ENCODE measurements at places on chromosomes 6 and 20.

DNA sequence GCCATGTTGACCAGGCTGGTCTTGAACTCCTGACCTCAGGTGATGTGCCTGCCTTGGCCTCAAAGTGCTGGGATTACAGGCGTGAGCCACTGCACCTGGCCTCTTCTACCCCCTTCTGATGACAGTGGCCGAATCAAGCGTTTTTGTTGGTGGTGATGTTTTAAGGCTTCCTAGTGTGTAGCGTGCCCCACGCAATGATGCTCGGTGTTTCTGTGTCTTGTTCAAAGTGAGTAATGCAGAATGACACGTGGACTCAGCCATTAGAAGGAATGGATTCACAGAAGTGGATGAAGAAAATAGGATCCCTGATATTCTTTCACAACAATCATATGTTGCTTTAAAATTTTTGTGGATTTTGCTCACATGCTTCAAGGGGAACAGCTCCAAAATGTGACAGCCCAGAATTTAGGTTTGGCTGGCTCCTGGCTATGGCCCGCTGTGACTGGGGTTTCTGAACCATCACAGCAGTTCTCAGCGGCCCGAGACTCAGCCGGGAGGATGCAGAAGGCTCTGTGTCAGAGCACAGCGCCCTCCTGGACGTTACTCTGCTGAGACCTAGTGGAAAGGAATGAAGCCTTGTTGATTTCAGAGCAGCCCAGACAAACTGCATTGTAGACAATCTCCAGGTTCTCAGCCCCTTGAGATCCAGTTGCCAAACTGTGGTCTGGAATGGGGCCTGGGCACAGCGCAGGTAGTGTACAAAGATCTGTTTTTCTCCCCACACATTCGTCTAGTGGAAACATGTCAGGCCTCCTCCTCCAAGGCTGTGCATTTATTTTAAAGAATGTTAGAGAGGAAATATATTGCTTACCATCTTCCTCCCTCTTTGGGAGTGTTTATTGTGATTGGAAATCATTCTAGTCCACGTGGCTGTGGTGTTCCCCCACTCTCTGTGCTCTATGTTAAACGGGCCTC is 57.6 kb upstream of the TIAM2 start:
- no peak overlapping the region for H3K27ac ChIP-seq
- no peaks in the 10 kb centered on the region for H3K36me3 ChIP-seq
- H3K4me3 ChIP-seq, result no peak overlapping the region
- DNase-seq, result no peak
- H3K4me1 ChIP-seq, result no peaks in the 10 kb centered on the region
- no peaks in the 10 kb centered on the region for H3K27me3 ChIP-seq

- DNase-seq, result no peak
- H3K36me3 ChIP-seq, result peaks cover 34% of the 10 kb centered on the region
- no peak overlapping the region for H3K4me3 ChIP-seq
- H3K4me1 ChIP-seq, result peaks cover 6% of the 10 kb centered on the region
These were observed 56.0 kb downstream of the MYH7B start for GRCh38 chr20:35011589-35012226.

DNA sequence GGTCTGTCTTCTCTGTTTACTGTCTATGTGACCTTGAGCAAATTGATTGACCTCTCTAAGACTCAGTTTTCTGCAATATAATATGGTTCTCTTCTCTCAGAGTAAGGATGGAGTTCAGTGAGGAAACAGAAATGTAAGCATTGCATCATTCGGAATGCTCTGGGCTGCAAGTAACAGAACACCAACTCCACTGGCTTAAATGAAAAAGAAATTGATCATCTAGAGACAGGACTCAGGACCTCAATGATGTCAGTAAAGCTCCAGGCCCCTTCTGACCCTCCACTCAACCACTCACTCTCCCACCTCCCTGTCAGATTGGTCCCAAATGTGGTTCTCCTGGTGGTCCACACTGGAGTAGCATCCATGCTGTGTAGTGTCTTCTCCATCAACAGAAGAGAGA is 31.9 kb downstream of the FAM110A start:
- H3K4me3 ChIP-seq, result no peak overlapping the region
- DNase-seq, result no peak
- H3K36me3 ChIP-seq, result no peaks in the 10 kb centered on the region
- H3K27ac ChIP-seq, result no peak overlapping the region

DNA sequence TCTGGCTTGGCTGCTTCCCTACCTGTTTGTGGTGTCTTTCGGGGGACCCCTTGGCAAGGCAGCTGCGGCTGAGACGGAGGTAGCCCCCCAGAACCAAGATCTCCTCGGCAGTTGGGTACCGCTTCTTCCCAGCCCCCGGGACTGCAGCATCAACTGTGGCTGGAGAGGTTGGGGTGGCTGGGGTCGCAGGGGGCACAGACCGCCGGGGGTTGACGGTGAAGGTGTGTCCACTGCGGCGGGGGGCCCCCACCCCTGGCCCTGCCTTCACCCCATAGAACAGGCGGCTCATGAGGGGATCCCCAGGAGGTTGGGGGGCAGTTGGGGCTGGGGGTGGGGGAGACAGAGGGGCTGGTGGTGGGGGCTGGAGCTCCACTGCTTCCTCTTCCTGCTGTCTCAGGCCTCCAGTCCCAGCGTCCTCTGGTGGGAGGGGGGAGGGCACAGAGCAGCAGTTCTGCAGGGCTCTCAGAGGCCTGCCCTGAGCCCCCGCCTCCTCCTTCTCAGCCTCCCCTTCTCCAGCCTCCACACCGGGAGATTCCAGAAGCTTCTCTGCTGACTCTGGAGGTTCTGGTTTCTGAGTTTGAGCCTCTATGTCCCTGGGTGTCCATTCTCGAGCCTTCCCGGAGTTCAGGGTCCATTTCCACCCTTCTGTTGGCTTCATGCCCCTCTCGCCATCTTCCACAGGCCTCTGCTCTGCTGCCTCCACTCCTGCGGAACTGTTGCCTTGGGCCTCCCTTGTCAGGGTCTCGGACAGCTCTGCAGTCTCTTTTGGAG is 1.9 kb downstream of the PPP1R18 start:
- peaks cover 61% of the 10 kb centered on the region for H3K4me1 ChIP-seq
- no peaks in the 10 kb centered on the region for H3K36me3 ChIP-seq
- no peaks in the 10 kb centered on the region for H3K27me3 ChIP-seq
- peak; percentile 74 for DNase-seq

GRCh38 chr6:55882718-55883569 is 7.6 kb upstream of the BMP5 start:
- no peaks in the 10 kb centered on the region for H3K4me1 ChIP-seq
- no peaks in the 10 kb centered on the region for H3K27me3 ChIP-seq
- no peak for DNase-seq
- no peaks in the 10 kb centered on the region for H3K36me3 ChIP-seq
- no peak overlapping the region for H3K4me3 ChIP-seq

DNA sequence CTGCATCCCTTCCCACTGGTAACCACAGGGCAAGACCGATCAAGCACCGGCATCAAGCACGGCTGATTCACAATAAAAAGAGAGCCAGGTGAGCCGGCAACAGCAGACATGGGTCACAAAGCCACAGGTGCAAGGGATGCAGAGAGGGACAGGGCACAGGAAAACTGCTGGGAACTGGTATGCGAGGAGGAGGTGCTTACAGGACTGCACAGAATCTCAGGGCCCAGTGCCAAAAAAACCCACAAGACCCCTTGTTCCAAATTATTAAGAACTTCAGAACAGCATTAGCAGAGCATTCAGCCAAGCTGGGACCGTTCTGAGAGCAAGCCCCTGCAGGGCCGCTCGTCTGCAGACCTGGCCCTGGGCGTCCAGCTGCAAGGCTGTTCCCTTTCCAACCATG is 35.4 kb downstream of the BFSP1 start:
- H3K36me3 ChIP-seq, result no peaks in the 10 kb centered on the region
- H3K4me1 ChIP-seq, result no peaks in the 10 kb centered on the region
- no peaks in the 10 kb centered on the region for H3K27me3 ChIP-seq
- DNase-seq, result peak; percentile 12

GRCh38 chr6:4180652-4181255 is 45.4 kb upstream of the ECI2 start:
- no peaks in the 10 kb centered on the region for H3K36me3 ChIP-seq
- peak; percentile 18 for DNase-seq
- no peak overlapping the region for H3K27ac ChIP-seq
- no peak overlapping the region for H3K4me3 ChIP-seq
- H3K4me1 ChIP-seq, result no peaks in the 10 kb centered on the region

DNA sequence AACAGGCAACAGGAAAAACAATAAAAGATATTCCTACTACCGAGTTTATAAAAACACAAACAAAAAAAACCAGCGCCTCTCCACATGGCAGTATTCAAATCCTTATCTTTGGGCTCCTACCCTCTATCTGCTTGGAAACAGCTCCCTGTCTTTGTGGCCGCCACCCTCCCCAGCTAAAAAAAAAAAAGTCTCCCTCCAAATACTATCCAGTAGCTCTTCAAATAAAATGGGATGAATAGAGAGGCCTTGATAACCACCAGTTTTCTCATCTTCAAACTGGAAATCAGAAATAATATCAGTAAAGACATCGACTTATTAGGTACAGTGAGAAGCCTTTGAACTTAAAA is 96.2 kb downstream of the PSMG4 start:
- no peak overlapping the region for H3K4me3 ChIP-seq
- peak overlapping the region; percentile 89 for H3K27ac ChIP-seq
- peaks cover 53% of the 10 kb centered on the region for H3K4me1 ChIP-seq
- no peak for DNase-seq

DNA sequence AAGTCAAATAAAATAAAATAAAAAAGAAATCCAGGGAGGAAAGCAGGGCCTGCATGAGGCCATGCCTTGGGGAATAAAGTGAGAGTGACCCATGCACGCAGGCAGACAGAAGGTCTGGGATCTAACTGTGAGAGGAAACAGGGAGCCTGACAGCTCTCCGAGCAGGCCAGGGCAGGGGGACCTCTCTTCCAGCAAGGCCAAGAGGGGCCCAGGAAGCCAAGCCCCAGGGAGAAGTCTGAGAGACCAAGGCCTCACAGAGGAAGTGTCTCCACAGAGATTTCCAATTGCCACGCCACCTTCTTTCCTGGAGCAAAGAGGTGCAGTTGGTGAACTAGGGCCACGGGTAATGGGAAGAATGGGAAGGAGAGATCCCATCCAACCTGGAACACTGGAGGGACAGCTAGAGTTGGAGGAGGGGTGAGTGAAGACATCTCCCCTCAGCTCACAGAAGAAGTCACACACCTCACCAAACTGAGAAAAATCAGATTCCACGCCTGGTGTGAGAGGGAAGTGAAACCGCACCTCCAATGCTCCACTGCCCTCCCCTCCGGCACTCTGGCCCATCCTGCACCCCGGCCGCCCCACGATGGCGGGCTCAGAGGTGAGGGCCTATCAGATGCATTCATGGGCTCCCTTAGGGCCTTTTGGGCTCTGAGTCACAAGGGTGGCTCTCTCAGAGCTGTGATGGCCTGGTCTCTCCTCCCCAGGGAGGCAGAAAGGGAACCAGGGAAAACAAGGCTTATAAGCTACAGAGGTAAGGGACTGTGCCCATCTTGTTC is 25.1 kb upstream of the TAF8 start:
- peak overlapping the region; percentile 9 for H3K27ac ChIP-seq
- H3K4me1 ChIP-seq, result peaks cover 47% of the 10 kb centered on the region
- peaks cover 13% of the 10 kb centered on the region for H3K36me3 ChIP-seq
- H3K27me3 ChIP-seq, result no peaks in the 10 kb centered on the region

GRCh38 chr20:32674362-32674789 is 635 bp upstream of the C20orf203 start:
- no peaks in the 10 kb centered on the region for H3K36me3 ChIP-seq
- no peak overlapping the region for H3K4me3 ChIP-seq
- DNase-seq, result no peak
- H3K27ac ChIP-seq, result no peak overlapping the region

- no peaks in the 10 kb centered on the region for H3K4me1 ChIP-seq
- H3K4me3 ChIP-seq, result no peak overlapping the region
- no peaks in the 10 kb centered on the region for H3K36me3 ChIP-seq
These were observed 211.9 kb downstream of the HAO1 start for GRCh38 chr20:7728338-7728737.

GRCh38 chr6:109852713-109853112 is 125.4 kb upstream of the GPR6 start:
- DNase-seq, result no peak
- H3K4me3 ChIP-seq, result no peak overlapping the region
- no peaks in the 10 kb centered on the region for H3K36me3 ChIP-seq
- H3K27ac ChIP-seq, result no peak overlapping the region
- H3K27me3 ChIP-seq, result no peaks in the 10 kb centered on the region
- H3K4me1 ChIP-seq, result no peaks in the 10 kb centered on the region

GRCh38 chr6:20805021-20805420 is 270.8 kb downstream of the CDKAL1 start:
- no peak for DNase-seq
- no peaks in the 10 kb centered on the region for H3K27me3 ChIP-seq
- no peak overlapping the region for H3K27ac ChIP-seq
- no peaks in the 10 kb centered on the region for H3K36me3 ChIP-seq

- H3K27ac ChIP-seq, result no peak overlapping the region
- no peaks in the 10 kb centered on the region for H3K36me3 ChIP-seq
- peaks cover 32% of the 10 kb centered on the region for H3K4me1 ChIP-seq
- H3K27me3 ChIP-seq, result no peaks in the 10 kb centered on the region
- DNase-seq, result peak; percentile 57
These were observed 171.5 kb downstream of the QKI start for GRCh38 chr6:163585932-163586437.

- peaks cover 31% of the 10 kb centered on the region for H3K36me3 ChIP-seq
- no peaks in the 10 kb centered on the region for H3K27me3 ChIP-seq
- no peak for DNase-seq
These were observed 40.0 kb upstream of the GNRH2 start for GRCh38 chr20:3003416-3003815.

DNA sequence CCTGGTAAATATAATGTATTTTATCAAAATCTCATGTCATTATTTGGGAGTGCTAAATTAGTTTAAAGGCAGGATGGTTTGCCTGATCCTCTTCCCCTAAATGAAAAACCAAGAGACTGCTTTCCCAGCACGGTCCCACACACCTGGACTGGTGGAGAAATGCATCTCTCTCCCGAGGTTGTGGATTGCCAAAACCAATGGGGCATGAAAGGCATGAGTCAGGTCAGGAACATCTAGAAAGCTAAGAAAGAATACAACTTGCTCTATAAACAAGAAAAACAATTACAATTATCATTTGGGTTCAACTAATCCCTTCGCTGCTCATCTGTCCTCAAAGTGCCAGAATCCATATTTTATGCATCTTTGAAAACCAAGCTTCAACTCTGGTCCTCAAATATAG is 308.3 kb upstream of the IRAK1BP1 start:
- no peaks in the 10 kb centered on the region for H3K36me3 ChIP-seq
- H3K4me3 ChIP-seq, result no peak overlapping the region
- DNase-seq, result no peak
- no peaks in the 10 kb centered on the region for H3K4me1 ChIP-seq
- H3K27ac ChIP-seq, result no peak overlapping the region
- H3K27me3 ChIP-seq, result no peaks in the 10 kb centered on the region
